Panc1 (cell line): ENCODE measurements at places on chromosomes 11 and 22.

DNA sequence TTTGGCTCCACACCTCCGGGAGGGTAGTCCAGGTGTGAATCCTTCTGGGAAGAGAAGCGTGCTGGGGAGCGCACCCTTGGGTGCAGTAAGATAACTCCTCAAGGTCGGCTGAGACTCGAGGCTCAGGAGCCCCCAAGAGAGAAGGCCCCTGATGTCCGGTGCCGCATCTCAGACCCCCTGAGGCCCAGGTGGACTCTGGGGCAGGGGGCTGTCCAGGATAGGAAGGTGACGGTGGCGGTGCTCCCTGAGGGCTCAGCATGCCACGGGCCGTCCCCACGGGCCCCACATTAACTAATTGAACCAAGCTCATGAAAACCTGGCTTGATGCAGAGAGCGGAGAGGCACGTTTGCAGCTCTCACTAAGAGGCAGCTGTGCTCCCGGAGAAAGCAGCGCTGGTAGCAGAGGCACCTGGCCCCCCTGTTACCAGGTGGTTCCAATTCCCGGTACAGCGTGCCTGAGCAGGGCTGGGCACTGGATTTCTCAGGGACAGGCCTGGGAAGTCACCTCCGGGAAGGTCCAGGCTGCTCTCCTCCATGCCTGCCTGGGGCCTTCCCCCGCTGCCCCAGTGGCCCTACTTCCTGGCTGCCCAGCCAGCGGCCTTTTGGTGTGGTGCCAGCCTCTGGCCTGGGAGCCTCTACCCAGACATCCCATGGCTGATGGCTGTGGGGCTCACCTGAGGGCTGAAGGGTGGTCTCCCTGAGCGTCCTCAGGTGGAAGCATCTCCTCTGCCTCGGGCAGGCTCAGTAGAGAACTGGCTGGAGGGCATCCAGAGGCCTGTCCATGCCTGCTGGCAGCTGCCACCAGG lies 1.1 kb downstream of the KCNQ1 start:
- DNase-seq: no peak

DNA sequence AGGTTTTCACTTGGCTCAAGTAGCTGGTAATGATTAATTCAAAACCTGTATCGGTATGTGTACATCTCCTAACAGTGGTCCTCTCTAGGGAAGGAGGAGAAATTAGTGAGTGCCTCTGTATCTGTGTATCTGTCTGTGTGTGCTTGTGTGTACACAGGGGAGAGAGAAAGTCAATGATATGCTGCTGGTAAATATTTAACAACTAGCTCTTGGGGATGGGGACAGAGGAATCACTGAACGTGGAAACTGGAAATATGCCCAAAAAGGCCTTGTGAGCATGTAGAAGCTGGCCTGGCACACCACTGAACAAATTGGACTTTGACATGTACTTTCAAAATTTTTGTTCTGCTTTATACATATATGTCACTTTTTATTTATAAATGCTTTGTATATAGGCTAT lies 214.0 kb upstream of the SYN3 start:
- no peak for DNase-seq

DNA sequence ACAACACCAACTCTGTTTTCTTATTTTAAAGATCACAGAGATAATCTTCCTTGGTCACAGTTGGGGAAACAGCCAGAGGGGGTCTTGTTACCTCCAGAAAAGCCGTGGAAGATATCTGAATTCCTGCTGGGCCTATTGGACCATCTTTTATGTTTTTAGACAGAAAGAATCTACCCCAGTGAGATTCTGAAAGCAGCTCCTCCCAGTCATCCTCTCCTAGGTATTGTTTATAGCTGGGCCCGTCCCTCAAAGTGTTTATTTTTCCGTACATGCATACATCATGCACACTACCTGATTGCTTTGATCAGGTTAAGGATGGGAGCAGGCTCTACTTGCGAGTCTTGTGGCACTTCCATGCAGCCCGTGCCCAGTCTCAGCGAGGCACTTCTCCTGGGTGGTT lies 742.4 kb downstream of the NTM start:
- no peak for DNase-seq

DNA sequence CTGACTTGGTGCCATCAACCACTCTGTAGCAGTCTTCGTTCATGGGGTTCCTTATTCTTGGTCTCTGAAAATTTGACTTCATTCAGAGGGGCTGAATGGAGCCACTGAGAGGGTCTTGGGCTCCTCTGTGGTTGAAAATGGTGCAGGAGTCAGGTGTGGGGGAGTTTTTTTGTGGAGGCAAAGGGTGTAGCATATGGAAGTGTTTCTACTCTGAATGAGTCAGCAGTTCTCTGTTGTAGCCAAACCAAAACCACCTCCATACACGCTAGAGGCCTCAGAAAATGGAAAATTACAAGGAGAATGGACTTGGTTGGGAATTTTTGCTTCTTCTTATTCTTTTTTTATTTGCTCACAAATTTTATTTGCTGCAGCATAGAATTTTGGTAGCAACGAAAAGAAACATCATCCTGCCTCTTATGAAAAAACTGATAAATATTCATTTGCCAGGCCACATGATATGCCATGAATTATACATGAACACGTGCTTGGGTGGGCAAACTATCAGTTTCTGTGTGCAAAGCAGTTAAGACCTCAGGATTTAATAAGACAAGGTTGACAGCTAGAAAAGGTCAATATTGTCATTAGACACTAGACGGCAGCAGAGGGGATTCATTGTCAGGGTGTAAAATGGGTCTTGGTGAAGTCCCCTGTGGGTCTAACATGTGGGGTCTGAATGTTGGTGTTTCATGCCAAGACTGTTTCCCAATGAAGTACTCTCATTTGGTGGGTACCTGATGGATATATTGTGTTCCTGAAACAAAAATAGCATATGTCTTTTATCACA lies 111.7 kb downstream of the MYO18B start:
- no peak for DNase-seq

DNA sequence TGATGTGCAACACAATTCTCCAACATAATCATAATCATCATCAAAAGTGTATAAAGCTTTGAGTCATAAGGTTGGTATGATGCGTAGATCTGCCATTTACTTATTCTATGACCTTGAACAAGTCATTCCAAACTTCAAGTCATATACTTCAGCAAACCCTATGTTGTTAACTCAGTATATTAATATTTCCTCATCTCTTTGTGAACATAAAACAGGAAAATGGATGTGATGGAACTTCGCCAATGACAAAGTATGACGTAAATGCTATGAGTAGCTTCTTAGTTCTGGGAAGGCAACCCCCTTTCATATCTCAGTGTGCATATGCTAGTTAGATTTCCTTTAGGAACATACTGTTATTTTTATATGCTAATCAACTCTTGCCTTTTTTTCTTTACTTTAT lies 102.7 kb upstream of the ANO3 start:
- DNase-seq: no peak

DNA sequence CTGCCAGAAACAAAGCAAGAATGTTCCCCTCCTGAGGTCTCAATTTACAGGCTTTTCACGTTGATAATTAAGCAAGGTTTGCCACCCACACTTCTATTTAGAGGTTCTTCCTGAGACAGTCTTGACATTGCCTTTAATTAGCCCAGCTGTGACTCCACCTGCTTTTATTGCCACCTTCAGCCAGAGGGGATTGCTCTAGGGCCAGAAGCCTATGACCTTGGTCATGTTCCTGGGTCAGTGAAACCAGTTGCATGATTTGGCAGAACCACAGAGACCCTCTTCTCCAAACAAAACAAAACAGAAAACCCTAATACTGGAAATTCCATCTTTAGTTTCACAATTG lies 89.8 kb downstream of the APIP start:
- no peak for DNase-seq

- no peak for DNase-seq
Measured at GRCh38 chr11:128195756-128196155, 391.6 kb downstream of the ETS1 start.

DNA sequence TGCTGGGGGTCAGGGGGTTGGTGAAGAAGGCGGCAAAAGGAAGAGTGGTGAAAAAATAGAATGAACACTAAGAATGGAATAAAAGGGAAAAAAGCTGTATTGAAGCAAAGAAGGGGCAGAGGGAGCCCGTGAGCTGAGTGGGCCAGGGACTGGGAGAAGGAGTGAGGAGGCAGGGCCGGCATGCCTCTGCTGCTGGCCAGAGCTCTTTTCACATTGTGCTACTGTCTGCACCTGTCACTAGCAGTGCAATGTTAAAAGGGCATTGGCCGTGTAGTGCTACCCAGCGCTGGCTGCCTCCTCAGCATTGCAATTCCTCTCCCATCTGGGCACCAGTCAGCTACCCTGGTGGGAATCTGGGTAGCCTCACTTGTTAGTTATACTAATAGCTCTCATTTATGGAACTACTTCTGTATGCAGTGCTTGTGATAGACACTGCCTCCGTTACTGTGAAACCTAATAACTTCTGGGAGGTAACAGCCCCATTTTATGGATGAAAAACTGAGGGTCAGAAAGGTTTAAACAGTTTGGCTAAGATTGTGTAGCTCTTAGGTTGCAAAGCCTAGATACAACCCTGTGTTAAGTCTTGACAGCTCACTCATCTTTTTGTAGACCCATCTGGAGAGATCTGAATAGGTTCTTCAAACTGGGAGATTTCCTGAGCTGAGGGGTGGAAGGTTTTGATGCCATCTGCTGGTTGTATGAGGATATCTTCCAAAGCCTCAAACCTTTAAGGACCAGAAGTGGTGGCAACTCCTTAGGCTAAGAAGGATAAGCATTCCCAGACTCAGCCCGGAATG lies 8.5 kb downstream of the YPEL4 start:
- no peak for DNase-seq

DNA sequence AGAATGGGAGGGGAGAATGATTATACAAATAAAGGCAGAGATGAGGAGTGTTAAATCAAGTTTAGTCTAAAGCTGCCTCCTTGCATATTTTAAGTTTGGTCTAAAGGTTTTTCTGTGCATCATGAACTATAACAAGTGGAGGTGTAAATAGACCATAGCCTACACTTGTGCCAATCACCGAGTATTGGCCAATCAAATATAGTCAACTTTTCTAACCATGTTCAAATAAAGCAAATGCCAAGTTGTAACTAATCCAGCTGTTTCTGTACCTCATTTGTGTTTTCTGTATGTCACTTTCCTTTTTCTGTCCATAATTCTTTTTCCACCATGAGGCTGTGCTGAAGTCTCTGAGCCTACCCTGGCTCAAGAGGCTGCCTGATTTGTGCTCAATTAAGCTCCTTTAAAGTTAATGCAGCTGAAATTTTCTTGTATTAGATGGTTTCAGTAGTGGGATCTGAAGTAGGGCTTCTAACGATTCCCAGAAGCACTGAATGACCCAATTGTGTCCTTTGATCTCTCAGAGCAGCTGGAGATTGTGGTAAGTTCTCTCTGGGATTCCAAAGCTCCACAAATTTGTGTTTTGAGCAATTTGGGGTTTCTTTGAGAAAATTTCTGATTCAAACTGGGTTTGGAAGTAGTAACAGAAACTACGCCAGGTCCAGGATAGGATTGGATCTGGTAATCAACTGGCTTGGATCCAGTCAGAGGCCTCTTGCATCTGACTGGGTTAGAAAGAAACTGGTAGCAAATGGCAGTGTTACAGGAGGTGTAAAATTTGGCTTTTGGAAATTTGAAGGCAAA lies 25.6 kb downstream of the OR5A2 start:
- DNase-seq: no peak

- no peak for DNase-seq
Measured at GRCh38 chr11:27022659-27023251, 17.9 kb upstream of the BBOX1 start.

- DNase-seq: no peak
Measured at GRCh38 chr11:110524238-110524637, 94.5 kb downstream of the FDX1 start.

- DNase-seq: peak; percentile 78
Measured at GRCh38 chr11:20112291-20113148, 47.8 kb downstream of the DBX1 start.
